ENCODE measurements at places on chromosomes 12 and 14. TPM values are rescaled to one million over a fixed set of nuclear protein-coding genes. Genes with fewer than 3 reads are reported as not detected.

GARIN6 gene
- not detected for total RNA-seq

EPYC gene
- total RNA-seq, result not detected

LRCOL1 gene
- not detected for total RNA-seq

TAS2R20 gene
- 2.2 TPM for total RNA-seq

EGLN3 gene
- total RNA-seq, result 0.21 TPM

BLOC1S1 gene
- total RNA-seq, result 62.4 TPM

RNASE4 gene
- 4.2 TPM for total RNA-seq

LALBA gene
- not detected for total RNA-seq

KLRC4 gene
- not detected for total RNA-seq

LRRC10 gene
- not detected for total RNA-seq

SNAPC1 gene
- total RNA-seq, result 12.3 TPM

TRHDE gene
- total RNA-seq, result not detected

E2F7 gene
- 10.2 TPM for total RNA-seq

PLEKHG7 gene
- 0.07 TPM for total RNA-seq
